SK-N-SH (cell line): ENCODE measurements at places on chromosomes 13 and 19. TPM values are rescaled to one million over a fixed set of nuclear protein-coding genes. Genes with fewer than 3 reads are reported as not detected.

GRCh38 chr13:50200988-50201387 lies 185.7 kb downstream of the KCNRG start:
- no peak overlapping the region for H3K27ac ChIP-seq
- H3K4me1 ChIP-seq = peaks cover 19% of the 10 kb centered on the region
- H3K27me3 ChIP-seq = no peaks in the 10 kb centered on the region
- H3K36me3 ChIP-seq = no peaks in the 10 kb centered on the region
- DNase-seq = no peak

- H3K27me3 ChIP-seq = no peaks in the 10 kb centered on the region
- H3K27ac ChIP-seq = peak overlapping the region; percentile 17; the same call in 1 of the 2 replicates
- H3K4me1 ChIP-seq = peaks cover 6% of the 10 kb centered on the region
- H3K36me3 ChIP-seq = peaks cover 9% of the 10 kb centered on the region; the same call in 1 of the 2 replicates
- H3K4me3 ChIP-seq = peak overlapping the region; percentile 91
Measured at GRCh38 chr19:38375748-38376147, 1.4 kb downstream of the PSMD8 start.

DNA sequence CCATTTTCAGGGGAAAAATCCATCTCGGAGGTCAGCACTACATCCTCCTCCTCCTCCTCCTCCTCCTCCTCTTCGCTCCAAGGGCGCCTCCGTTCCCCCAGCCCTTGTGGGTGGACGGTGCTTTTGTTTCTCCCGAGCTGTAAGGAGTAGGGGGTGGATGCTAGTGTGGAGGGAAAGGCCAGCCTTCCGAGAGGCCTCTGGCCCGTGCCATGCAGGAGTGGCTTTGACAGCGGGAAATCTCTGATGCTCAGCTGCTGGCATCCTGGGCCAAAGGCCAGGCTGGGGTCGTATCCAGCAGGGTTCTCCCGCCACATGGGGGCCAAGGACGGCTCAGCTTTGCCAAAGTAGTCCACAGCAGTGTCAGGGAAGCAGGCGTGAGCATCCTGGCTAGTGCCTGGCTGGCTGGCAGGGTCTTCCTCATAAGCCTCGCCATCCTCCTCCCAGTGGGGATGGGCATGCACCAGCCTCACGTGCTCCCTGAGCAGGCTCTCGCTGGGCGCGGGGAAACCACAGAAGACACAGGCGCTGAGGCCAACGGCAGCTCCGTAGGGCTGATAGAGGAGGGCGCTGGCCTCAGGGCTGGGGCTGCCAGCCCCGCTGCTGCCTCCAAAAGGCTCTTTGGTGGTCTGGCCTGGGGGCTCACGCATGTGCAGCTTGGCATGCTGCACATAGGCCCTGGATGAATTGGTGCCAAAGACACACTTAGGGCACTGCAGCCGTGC lies 10.5 kb downstream of the WIZ start:
- H3K27ac ChIP-seq = no peak overlapping the region
- H3K27me3 ChIP-seq = no peaks in the 10 kb centered on the region
- no peaks in the 10 kb centered on the region for H3K4me1 ChIP-seq

DNA sequence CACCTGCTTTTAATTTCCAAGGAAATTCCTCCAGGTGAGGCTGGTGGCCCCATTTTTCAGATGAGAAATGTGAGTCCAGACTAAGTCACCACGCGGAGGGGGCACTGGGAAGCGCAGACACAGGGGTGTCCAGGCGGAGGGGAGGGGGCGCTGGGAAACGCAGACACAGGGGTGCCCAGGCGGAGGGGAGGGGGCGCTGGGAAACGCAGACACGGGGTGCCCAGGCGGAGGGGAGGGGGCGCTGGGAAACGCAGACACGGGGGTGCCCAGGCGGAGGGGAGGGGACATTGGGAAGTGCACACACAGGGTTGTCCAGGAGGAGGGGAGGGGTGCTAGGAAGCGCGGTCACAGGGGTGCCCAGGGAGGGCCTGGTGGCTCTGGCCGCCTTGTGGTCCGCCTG lies 3.5 kb downstream of the GRK1 start:
- H3K27me3 ChIP-seq = no peaks in the 10 kb centered on the region
- H3K27ac ChIP-seq = no peak overlapping the region
- no peaks in the 10 kb centered on the region for H3K36me3 ChIP-seq
- no peak for DNase-seq

DNA sequence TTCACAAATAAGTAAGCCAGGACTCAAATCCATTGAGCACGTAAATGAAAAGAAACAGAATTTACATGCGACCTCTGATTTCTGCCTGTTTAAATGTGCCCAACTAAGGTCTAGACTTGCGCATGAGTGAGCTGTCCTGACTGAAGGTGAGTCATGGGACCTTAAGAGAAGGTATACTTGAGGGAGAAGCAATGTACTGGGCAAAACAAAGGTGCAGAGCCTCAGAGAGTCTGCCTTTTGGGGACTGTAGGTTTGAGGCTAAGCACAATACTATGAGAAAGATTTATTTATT lies 45.8 kb downstream of the UFM1 start:
- no peak overlapping the region for H3K27ac ChIP-seq
- no peak for DNase-seq
- H3K27me3 ChIP-seq = no peaks in the 10 kb centered on the region

GRCh38 chr13:41674246-41674645 lies 216.9 kb downstream of the RGCC start:
- DNase-seq = no peak
- H3K27me3 ChIP-seq = no peaks in the 10 kb centered on the region
- H3K27ac ChIP-seq = no peak overlapping the region
- no peaks in the 10 kb centered on the region; the same call in 1 of the 2 replicates for H3K4me1 ChIP-seq

The PBX4 gene
- polyA plus RNA-seq = 5.1 and 6.4 TPM in 2 replicates

The ZNF649 gene
- 1.5 and 2.7 TPM in 2 replicates for polyA plus RNA-seq
